Peyer's patch (tissue), 4 donors: ENCODE measurements at places on chromosomes 5 and 9. TPM values are rescaled to one million over a fixed set of nuclear protein-coding genes. Genes with fewer than 3 reads are reported as not detected.

- H3K36me3 ChIP-seq, result no peaks in the 10 kb centered on the region
- no peak overlapping the region for H3K4me3 ChIP-seq
- no peak for DNase-seq
- peaks cover 36% of the 10 kb centered on the region for H3K4me1 ChIP-seq
- H3K27me3 ChIP-seq, result no peaks in the 10 kb centered on the region
Measured at GRCh38 chr5:139652788-139653241, 4.7 kb downstream of the CXXC5 start.

DNA sequence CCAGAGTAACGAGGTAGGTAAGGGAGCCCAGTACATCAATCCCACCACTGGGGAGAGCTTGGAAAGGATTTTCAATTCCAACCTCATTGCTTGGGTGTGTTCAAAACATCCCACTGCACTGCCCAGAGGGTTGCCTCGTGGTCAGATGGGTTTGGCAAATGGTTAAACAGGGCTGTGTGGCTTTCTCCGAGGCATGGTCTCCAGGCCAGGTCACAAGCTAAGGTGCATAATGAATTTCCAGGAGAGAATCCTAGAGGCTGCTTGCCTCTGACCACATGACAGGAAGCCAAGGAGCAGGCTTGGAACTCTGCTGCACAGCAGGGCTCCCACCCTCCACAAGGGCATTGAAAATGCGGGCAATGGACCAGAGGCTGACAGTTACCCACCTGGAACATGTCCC is 51.6 kb downstream of the DAP start:
- no peak for DNase-seq
- H3K4me1 ChIP-seq, result no peaks in the 10 kb centered on the region
- no peaks in the 10 kb centered on the region for H3K36me3 ChIP-seq

The TMEM252 gene
- 47.3 TPM for total RNA-seq

GRCh38 chr5:149114403-149115312 is 26.6 kb upstream of the ABLIM3 start:
- H3K27ac ChIP-seq, result no peak overlapping the region
- H3K4me1 ChIP-seq, result no peaks in the 10 kb centered on the region
- no peak overlapping the region for H3K4me3 ChIP-seq

GRCh38 chr5:2075365-2075764 is 192.6 kb upstream of the IRX4 start:
- no peak overlapping the region for H3K27ac ChIP-seq
- H3K4me3 ChIP-seq, result no peak overlapping the region
- no peaks in the 10 kb centered on the region for H3K36me3 ChIP-seq
- no peak for DNase-seq

The SV2C gene
- 0.18 TPM for total RNA-seq

GRCh38 chr9:38690574-38690973 is 29.4 kb downstream of the FAM240B start:
- no peaks in the 10 kb centered on the region for H3K27me3 ChIP-seq
- no peak overlapping the region for H3K27ac ChIP-seq
- H3K4me3 ChIP-seq, result no peak overlapping the region
- no peaks in the 10 kb centered on the region for H3K4me1 ChIP-seq
- no peaks in the 10 kb centered on the region for H3K36me3 ChIP-seq
- no peak for DNase-seq

The FAM78A gene
- total RNA-seq, result 3.3 TPM

DNA sequence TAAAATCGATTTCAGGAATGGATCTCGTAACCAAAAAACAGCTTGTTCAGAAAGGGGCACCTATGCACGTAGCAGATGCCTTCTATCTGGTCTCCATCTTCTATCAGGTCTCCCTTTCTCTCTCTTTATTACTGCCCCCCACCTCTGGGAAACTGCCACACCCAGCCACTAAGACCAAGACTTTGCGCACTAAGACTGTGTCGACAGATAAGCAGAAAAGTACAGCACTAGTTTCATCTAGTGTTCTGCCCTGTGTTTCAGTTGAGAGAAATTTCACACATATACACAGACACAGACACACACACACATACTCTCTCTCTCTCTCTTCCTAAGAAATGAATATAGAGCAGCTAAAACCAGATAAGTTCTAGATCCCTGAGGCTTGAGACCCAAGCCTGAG is 210.1 kb upstream of the MAP3K1 start:
- H3K4me1 ChIP-seq, result no peaks in the 10 kb centered on the region
- no peaks in the 10 kb centered on the region for H3K36me3 ChIP-seq
- no peak overlapping the region for H3K27ac ChIP-seq
- no peak for DNase-seq
- no peaks in the 10 kb centered on the region for H3K27me3 ChIP-seq

- no peaks in the 10 kb centered on the region for H3K27me3 ChIP-seq
- no peak overlapping the region for H3K4me3 ChIP-seq
- H3K4me1 ChIP-seq, result no peaks in the 10 kb centered on the region
- H3K27ac ChIP-seq, result no peak overlapping the region
Measured at GRCh38 chr9:17082343-17083064, 52.3 kb upstream of the CNTLN start.

- H3K27ac ChIP-seq, result no peak overlapping the region
- H3K4me1 ChIP-seq, result no peaks in the 10 kb centered on the region
- DNase-seq, result no peak
- H3K27me3 ChIP-seq, result no peaks in the 10 kb centered on the region
Measured at GRCh38 chr5:151274666-151275065, 21.7 kb downstream of the GM2A start.

The SPATA31A3 gene
- not detected for total RNA-seq

DNA sequence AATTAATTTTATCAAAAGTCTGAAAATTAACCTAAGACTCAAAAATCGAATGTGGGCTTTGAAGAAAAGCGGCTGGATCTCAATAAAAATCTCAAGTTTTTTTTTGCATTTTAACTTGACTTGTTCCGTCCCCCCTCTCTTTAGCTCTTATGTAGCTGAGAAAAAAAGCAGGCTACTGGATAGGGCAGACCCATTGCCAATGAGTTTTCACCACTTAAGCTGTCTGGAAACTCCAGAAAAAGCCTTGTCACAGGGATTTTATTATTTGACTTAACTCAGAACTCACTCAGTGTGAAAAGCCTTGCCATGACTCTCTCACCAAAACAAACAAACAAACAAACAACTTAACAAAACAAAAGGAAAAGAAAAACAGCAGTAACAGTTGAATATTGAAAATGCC is 247.4 kb downstream of the CDH9 start:
- no peaks in the 10 kb centered on the region for H3K27me3 ChIP-seq
- H3K36me3 ChIP-seq, result no peaks in the 10 kb centered on the region
- H3K27ac ChIP-seq, result no peak overlapping the region
- no peak overlapping the region for H3K4me3 ChIP-seq

The MEF2C gene
- 137 TPM for total RNA-seq

DNA sequence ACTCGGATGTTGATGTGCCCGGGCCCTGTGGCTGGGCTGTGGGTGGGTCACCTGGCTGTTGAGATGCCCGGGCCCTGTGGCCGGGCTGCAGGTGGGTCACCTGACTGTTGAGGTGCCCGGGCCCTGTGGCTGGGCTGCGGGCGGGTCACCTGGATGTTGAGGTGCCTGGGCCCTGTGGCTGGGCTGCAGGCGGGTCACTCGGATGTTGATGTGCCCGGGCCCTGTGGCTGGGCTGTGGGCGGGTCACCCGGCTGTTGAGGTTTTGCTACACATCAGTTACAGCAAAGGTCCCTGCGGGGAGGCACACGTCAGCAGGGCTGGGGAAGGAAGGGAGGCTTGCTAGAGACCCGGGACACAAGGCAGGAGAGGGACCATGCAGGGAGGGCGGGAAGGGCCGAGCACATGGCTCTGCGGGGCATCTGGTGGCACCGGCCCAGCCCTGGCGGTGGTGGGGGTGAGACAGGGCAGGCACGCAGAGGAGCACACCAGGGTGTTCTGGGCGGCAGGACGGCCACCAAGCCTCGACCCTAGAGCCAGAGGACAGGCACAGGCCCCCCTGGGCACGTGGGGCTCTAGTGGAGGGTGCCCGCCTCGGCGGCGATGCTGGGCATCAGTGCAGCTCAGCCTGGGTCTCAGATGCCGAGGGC is 35.4 kb downstream of the PNPLA7 start:
- no peak overlapping the region for H3K4me3 ChIP-seq
- no peaks in the 10 kb centered on the region for H3K27me3 ChIP-seq
- H3K36me3 ChIP-seq, result no peaks in the 10 kb centered on the region
- no peak for DNase-seq
- no peaks in the 10 kb centered on the region for H3K4me1 ChIP-seq

- H3K27me3 ChIP-seq, result no peaks in the 10 kb centered on the region
- H3K4me1 ChIP-seq, result no peaks in the 10 kb centered on the region
- H3K27ac ChIP-seq, result no peak overlapping the region
- no peak for DNase-seq
Measured at GRCh38 chr5:24773261-24773660, 128.5 kb upstream of the CDH10 start.

DNA sequence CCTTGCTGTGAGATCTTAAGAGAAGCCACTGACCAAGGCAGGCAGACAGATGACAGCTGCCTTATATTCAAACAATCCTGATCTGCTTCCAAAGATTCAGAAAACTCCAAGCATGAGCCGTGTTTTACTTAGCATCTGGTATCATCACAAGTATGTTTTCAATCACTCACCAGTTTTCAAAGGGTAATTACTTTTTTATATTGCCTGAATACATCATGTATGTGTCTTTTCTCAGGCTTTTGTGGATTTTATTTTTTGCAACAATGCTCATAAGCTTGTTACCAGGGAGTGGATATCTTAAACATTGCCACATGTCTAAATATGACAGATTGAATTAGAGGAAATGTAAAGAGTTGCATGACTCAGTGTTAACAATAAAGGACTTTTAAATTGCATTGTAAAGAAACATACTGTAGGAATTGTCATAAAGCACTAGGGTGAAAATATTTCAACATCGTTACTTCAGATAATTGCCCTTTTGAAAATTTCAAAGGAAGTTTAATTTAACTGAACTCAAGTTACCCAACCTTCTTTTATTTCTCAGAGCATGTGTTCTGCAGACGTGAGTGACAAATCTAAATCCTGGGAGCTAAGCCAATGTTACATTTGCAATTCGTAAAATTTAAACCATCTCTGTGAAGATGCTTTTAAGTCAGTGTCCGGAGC is 326.1 kb downstream of the PLK2 start:
- no peak for DNase-seq
- no peaks in the 10 kb centered on the region for H3K27me3 ChIP-seq
- no peak overlapping the region for H3K4me3 ChIP-seq
- H3K36me3 ChIP-seq, result no peaks in the 10 kb centered on the region
- no peaks in the 10 kb centered on the region for H3K4me1 ChIP-seq

DNA sequence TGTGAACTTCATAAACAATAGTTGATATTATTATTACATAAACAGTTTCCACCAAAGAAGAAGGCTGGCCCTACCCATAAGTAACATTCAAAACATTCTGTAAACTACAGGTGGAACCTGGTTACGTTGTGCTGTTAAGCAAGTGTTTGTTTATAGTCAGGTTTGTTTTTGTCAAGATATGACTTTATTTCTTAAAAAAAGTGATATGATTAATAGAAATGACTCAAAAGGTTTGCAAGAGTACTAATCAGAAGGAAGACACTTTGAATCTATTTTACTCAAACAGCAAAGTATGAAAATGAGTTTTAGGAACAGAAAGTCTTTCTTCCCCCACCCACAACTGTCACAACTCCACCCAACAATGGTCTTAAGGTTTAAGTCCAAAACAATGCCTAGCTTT is 220.8 kb downstream of the PLK2 start:
- H3K36me3 ChIP-seq, result no peaks in the 10 kb centered on the region
- H3K27me3 ChIP-seq, result no peaks in the 10 kb centered on the region
- no peaks in the 10 kb centered on the region for H3K4me1 ChIP-seq
- DNase-seq, result no peak
- no peak overlapping the region for H3K4me3 ChIP-seq
- no peak overlapping the region for H3K27ac ChIP-seq

The HEMGN gene
- not detected for total RNA-seq

The MRPS30 gene
- 75.5 TPM for total RNA-seq

DNA sequence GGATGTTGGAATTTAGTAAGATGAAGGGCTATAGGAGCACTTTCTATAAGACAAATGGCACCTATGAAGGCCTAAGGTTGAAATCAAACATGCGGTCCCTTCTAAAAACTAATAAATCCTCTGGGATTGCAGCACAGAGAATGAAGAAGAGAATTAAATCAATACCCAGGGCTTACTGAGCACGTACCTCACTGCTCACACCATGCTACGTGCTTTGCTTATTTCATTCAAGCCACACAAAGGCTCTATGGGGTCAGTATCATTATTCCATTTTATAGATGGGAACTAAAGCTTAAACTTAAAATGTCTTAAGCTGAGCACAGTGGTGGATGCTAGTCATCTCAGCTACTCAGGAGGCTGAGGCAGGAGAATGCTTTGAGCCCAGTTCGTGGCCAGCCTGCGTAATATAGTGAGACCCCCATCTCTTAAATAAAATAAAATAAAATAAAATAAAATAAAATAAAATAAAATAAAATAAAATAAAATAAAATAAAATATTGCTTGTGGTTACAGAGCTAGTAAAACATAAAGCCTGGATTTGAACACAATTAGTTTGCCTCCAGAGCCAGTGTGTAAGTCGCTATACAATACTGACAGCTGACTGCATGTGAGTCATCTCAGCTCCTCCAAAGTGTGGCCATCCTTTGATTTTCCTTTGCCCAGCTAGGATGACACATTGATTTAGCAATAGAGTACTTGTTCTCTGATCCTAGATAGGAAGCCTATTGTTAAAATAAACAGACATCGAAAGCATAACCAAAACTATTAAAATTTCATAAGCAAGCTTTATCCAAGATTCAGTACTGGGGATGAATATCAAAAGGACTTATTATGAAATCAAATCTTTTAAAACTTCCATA is 20.9 kb upstream of the DPYSL3 start:
- no peak overlapping the region for H3K27ac ChIP-seq
- H3K4me3 ChIP-seq, result no peak overlapping the region
- H3K27me3 ChIP-seq, result no peaks in the 10 kb centered on the region
- H3K36me3 ChIP-seq, result no peaks in the 10 kb centered on the region
- no peak for DNase-seq
- no peaks in the 10 kb centered on the region for H3K4me1 ChIP-seq

DNA sequence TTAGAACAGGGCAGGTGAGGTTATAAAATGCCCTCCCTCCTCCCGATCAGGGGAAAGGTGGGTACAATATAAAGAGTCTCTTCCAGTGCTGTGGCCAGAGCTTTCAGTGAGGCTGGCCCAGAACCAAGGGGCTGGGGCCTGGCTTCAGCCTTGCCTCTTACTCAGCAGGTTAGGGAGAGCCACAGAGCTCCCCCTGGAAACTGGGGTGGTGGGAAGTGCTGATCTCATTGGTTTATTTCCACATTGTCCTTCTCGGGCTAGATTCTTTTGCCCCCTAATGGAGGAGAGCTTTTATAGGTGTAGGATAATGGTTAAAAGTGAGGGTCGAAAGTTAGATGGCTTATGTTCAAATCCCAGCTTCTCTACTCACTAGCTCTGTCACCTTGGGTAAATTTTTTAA is 186.7 kb upstream of the TBC1D2 start:
- DNase-seq, result no peak
- H3K27ac ChIP-seq, result no peak overlapping the region
- no peaks in the 10 kb centered on the region for H3K4me1 ChIP-seq
- H3K4me3 ChIP-seq, result no peak overlapping the region
- no peaks in the 10 kb centered on the region for H3K27me3 ChIP-seq
- H3K36me3 ChIP-seq, result no peaks in the 10 kb centered on the region
